PC-9 (cell line): ENCODE measurements at places on chromosomes 1 and 21. TPM values are rescaled to one million over a fixed set of nuclear protein-coding genes. Genes with fewer than 3 reads are reported as not detected.

DNA sequence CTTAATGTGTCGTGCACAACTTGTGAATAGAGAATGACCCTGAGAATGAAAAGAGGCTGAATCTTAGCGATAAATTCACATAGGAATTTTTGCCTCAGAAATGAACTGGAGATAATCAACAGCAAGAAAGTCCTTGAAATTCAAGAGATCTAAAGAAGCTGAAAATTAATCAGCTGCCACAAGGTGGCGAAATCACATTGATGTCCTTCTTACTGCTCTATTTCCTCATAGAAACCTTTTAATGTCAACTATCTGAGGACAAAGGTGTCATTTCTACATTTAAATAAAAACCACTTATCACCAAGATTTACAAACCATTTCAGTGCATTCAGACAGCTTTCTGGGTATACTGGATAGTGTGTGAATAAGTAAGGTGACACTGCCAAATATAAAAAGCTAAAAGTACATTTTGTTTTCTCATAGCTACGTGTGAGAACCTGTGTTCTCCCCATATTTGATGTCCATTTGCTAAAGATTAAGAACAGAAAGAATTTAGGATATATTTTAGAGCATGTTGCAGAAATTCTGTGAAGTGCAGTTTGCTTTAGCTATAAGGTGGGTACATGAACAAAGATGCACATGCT is 485.3 kb upstream of the PTBP2 start:
- peak; percentile 20 for DNase-seq
- H3K27me3 ChIP-seq, result no peaks in the 10 kb centered on the region
- no peaks in the 10 kb centered on the region for H3K4me1 ChIP-seq

GRCh38 chr1:221910222-221910621 is 168.3 kb upstream of the DUSP10 start:
- H3K36me3 ChIP-seq, result no peaks in the 10 kb centered on the region
- no peak overlapping the region for H3K4me3 ChIP-seq
- DNase-seq, result no peak

GRCh38 chr1:198443365-198444233 is 96.9 kb downstream of the ATP6V1G3 start:
- DNase-seq, result peak; percentile 95
- H3K27me3 ChIP-seq, result no peaks in the 10 kb centered on the region
- H3K27ac ChIP-seq, result peak overlapping the region; percentile 89
- H3K4me1 ChIP-seq, result peaks cover 20% of the 10 kb centered on the region
- no peak overlapping the region for H3K4me3 ChIP-seq

DNA sequence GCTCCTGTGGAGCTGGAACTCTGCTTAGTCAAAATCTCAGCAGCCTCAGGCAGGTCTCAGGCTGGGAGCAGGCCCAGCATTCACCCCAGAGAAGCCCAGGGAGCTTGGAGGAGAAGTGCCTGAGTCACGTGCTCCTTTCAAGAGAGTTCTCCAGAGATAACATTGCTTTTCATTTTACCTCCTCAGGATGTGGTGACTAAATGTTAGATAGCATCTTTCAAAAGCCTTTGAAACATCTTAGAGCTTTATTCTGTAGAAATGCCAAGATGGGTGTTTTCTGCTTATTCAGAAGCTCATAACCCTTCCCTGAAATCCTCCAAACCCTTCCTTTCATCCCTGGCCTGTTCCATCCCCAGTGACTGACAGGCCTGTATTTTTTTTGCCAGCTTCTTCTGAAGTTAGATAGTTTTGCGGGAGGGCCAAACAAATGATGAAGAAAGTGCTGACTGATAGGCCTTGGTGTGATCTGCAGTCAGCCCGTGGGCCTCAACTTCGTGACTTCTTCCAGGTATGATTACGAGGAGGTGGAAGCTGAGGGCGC is 58.0 kb downstream of the PGM1 start:
- peaks cover 26% of the 10 kb centered on the region for H3K36me3 ChIP-seq
- no peak overlapping the region for H3K27ac ChIP-seq
- DNase-seq, result peak; percentile 45
- H3K4me1 ChIP-seq, result no peaks in the 10 kb centered on the region

MYCL gene
- 3.8 and 6.2 TPM in 2 replicates for total RNA-seq

RGS7 gene
- 2.0 and 5.8 TPM in 2 replicates for total RNA-seq

GRCh38 chr21:16176570-16176969 is 446.8 kb downstream of the USP25 start:
- H3K27ac ChIP-seq, result no peak overlapping the region
- H3K4me1 ChIP-seq, result no peaks in the 10 kb centered on the region
- no peaks in the 10 kb centered on the region for H3K27me3 ChIP-seq
- H3K36me3 ChIP-seq, result no peaks in the 10 kb centered on the region
- no peak for DNase-seq
- H3K4me3 ChIP-seq, result no peak overlapping the region

- no peak for DNase-seq
- H3K4me1 ChIP-seq, result no peaks in the 10 kb centered on the region
- H3K27ac ChIP-seq, result no peak overlapping the region
These were observed 45.7 kb downstream of the PSMG1 start for GRCh38 chr21:39137248-39138178.

- no peaks in the 10 kb centered on the region for H3K27me3 ChIP-seq
- H3K4me3 ChIP-seq, result no peak overlapping the region
- no peak for DNase-seq
- H3K36me3 ChIP-seq, result 0 out of 2 replicates have a peak, but pooled peaks cover 6% of the 10 kb centered on the region
These were observed 48.3 kb upstream of the DPH5 start for GRCh38 chr1:101073836-101074235.

DNA sequence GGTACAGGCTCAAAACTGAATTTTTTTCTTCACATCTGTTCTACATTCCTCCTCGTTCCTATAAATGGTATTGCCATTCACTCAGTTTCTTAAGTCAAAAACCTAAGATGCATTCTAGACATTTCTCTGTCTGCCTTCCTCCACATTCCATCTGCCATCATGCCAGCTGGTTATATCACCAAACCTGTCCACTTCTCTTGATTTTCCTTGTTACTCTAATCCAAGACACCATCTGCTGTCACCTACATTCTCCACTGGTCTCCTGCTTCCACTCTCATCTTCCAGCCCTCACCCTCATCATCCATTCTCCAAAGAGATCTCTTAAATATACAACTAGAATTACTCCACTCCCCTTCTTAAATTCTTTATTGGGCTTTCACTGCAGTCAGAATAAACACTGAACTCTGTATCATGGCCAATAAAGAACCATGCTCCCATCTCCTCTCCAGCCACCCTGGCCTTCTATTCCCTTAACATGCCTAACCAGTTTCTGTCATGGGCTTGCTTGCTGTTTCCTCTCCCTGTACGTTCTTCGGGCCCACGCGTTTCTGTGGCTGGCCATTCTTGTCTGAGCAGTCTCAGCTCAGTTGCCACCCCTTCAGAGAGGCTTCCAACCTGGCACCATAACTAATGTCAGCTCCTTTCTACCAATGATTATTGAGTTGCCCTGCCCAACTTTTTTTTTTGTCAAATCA is 278.3 kb downstream of the ST6GALNAC3 start:
- no peak overlapping the region for H3K4me3 ChIP-seq
- H3K4me1 ChIP-seq, result no peaks in the 10 kb centered on the region
- no peak overlapping the region for H3K27ac ChIP-seq
- no peaks in the 10 kb centered on the region for H3K36me3 ChIP-seq
- H3K27me3 ChIP-seq, result no peaks in the 10 kb centered on the region
- no peak for DNase-seq
